CD4-positive, alpha-beta memory T cell (primary cell): ENCODE measurements at places on chromosomes 6 and 20. TPM values are rescaled to one million over a fixed set of nuclear protein-coding genes. Genes with fewer than 3 reads are reported as not detected.

DNA sequence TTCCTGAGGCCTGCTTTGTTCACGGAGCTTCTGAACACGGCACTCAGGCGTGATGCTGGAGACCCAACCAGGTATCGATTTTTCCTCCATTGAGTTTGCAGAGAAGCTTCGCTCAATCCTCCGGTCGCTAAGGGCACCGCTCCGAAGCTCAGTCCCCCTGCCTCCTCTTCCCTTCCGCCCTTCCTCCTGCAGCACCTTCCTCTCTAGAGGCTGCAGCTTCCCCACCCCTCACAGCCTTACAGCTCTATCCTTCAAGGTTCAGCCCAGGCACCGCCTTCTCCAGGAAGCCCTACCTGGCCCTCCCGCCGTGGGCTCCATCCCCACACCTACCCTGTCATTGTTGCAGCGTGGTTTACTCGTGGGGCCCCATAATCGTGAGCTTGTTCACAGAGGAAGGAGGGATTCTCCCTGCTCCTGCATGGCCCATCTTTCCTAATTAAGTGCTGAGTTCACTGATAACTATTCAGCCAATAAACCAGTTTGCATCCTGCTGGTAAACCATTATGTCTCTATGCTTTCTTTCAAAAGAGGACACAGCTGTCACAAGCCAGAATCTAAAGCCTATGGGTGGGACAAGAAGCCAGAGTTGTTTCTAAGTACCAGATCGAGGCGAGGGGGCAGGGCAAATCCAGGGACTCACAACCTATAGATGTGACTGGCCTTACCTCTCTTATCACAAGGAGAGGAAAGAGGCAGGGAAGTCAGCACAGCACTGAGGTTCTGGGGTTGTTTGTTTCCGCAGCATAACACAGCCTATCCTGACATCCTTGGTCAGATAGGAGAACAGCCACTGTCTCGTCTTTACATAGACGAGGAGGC lies 152.0 kb downstream of the GRM4 start:
- DNase-seq = no peak

- no peak for DNase-seq
Measured at GRCh38 chr6:47852727-47853126, 70.9 kb downstream of the OPN5 start.

DNA sequence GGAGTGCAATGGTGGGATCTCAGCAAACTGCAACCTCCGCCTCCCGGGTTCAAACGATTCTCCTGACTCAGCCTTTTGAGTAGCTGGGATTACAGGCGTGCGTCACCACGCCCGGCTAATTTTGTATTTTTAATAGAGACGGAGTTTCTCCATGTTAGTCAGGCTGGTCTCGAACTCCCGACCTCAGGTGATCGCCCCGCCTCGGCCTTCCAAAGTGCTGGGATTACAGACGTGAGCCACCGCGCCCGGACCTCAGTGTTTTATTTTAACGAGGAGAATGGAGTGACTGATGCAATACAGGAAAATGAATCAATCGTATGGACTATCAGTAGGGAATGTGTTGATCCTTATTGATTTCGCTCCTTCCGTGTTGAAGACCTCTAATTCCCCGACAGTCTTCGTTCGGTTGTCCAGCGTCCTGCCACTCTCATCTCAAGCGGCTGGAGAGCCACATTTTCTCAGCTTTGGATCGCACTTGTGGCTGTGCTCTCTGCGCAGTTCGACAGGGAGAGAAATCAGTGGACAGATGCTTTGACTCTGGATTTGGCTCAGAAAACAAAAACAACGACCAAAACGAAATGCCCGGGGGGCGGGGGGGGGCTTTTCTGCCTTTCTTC lies 166.2 kb downstream of the TRIM27 start:
- no peak for DNase-seq

DNA sequence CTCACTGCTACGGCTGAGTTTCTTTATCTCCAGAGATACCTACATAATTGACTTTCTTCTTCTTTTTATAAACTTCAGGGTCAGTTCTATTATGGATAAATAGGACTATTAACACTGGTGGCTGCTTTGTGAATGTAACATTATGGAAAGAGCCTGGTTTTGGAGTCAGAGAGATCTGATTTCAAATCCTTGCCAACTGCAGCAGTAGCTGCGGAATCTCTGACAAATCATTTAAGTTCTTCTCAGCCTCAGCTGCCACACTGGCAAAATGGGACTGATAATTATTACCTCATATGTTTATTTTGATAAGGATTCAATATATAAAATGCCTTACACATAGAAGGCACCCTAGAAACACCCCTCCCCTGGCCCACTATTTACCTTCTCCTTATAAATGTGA lies 160.5 kb downstream of the BACH2 start:
- DNase-seq = no peak

DNA sequence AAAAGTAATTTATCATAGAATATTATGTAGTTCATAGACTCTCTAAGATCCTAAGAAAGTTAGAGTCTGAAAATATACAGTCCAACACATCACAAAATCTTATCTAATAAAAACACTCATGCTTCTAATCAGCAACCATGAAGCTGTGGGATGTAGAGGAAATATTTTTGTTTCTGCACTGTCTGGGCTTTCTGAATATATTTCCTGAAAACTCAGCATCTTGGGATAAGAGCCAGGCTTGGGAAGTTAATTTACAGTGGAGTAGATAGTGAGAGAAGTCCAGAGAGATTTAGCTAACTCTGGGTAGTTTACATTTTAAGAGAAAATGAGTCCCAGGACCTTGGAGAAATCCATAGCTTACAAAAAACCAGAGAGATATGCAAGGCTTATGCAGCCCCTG lies 150.4 kb upstream of the BMP5 start:
- no peak for DNase-seq

- DNase-seq = no peak
Measured at GRCh38 chr20:10935658-10936402, 262.0 kb upstream of the JAG1 start.

The OR12D3 gene
- total RNA-seq = not detected

The DPPA5 gene
- total RNA-seq = not detected
